ENCODE measurements at places on chromosomes 6 and 20.

DNA sequence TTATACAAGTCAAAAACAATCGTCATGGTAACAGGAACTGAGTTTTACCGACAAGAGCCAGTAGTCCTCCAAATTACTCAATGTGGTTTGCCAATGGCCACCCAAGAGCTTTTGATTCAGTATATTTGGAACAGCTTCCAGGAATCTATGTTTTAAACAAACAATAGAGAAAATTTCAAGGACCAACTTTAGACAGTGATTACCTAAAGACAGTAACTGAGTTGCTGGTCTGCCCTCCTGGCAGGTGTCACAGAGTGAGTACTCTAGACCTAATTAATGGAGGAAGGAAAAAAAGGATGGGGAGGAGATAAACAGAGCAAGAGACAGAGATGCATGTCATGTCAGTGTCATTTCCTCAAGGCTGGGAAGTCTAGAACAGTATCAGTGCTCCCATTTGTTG is 361.3 kb upstream of the BTBD3 start:
- no peak for DNase-seq

DNA sequence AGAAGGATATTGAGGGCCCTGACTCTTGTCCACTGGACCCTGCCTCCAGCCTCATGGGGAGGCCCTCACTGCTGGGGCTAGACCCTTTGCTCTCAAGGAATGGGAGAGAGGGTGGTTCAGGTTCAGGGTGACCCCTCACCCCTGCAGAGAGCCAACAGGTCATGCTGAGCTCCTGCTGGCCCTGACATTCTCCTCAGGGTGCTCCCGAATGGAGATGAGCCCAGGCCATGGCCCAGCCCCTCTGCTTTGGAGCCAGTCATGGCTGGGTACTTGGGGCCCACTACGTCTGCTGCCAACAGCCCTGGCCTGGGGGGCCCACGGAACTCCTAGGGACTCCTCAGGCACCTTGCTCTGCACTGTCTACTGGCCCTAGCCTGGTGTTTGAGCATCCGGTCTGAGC is 49.2 kb upstream of the MLN start:
- no peak for DNase-seq

- DNase-seq: no peak
Observed at GRCh38 chr6:52304983-52305390, 20.4 kb upstream of the MCM3 start.

GRCh38 chr6:67952121-67952520 is 683.0 kb upstream of the ADGRB3 start:
- no peak for DNase-seq

DNA sequence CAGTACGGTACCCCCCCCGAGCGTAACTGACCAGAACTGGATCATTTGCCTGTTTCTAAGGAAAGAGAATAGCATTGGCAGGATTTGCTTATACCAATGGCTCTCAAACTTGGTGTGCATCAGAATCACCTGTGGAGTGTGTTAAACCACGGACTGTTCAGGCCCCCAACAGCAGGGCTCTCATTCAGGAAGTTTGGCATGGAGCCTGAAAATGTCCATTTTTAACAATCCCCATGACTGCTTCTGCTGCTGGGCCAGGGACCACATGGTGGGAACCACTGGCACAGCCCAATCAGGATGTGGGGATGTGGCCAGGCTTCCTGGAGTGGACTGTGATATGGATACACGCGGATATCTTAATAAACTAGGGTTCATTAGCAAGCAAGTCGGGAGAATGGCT is 53.9 kb downstream of the GTF2H5 start:
- peak; percentile 63 for DNase-seq

GRCh38 chr20:64035066-64035932 is 683 bp upstream of the C20orf204 start:
- no peak for DNase-seq

DNA sequence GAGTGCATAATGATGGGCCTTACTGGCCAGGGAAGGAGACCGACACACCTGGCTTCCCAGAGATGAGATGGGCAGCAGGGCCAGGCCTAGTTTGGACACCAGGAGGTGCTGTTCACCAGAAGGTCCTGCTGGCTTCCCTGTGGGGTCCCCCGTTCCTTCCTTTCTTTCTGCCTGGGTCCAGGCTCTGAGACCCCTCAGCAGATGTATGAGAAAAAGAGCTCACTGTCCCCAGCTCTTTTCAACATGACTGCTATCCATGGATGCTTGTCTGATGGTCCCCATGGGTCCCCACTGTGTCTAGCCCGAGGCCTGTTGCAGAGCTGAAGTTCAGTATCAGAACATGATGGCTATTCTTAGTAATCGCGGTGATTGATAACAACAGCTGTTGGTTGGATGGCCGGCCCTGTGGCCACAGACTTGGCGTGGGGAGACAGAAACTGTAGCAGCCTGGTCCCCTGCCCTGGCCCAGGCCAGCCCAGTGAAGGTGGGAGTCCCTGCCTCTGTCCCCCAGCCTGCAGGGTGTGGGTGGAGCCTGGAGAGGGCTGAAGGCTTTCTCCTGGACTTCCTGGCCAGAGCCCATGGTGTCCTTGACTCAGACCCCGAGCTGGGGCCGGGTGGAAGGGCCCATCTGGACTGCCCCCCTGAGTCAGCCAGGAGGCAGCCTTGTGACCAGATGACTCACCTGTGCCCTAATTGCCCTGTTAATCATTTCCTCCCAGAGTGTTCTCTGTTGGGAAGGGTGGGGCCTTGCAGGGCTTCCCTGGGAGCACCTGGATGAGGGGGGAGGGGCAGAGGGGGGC is 9.9 kb upstream of the BAK1 start:
- DNase-seq: peak; percentile 52

GRCh38 chr20:62953839-62954703 is 1.6 kb downstream of the SLC17A9 start:
- DNase-seq: peak; percentile 65

- no peak for DNase-seq
Observed at GRCh38 chr6:79076160-79076559, 1.9 kb downstream of the PHIP start.

- DNase-seq: no peak
Observed at GRCh38 chr6:126040826-126041225, 54.5 kb downstream of the TRMT11 start.

DNA sequence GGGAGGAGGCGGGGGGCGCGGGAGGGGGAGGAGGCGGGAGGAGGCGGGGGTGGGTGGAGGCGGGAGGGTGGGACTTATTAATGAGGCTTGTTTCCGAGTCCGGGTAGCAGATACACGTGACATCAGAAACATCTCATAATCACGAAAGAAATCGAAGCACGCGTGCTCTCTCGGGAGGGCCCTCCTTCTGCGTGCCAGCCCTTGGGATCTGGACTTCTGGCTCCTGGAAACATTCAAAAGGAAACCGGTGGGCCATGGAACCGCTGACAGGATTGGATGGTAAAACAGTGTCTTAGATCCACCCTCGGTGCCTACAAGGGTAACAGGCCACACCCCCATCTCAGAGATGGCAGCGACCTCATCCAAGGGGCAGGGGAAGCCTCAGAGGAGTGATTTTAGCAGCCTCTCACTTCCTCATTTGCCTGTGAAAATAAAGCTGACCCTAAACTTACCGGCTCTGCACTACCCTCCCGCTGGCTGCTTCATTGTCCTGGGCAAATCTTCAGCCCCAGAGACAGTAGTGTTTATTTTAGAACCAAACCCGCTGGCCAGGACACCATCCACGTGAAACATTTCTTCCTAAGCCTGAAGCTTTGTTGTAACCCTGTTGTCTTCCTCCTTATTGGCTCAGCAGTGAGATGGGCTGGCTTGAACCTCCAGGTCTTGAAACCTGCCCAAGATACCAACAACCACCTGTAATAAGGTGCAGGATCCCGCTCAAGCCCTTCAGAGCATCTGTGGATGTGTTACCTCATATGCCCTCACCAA is 97.5 kb downstream of the PSMG4 start:
- DNase-seq: no peak

- no peak for DNase-seq
Observed at GRCh38 chr20:35901678-35902544, 52.4 kb downstream of the SCAND1 start.

- no peak for DNase-seq
Observed at GRCh38 chr6:142833054-142833453, 111.9 kb downstream of the HIVEP2 start.

GRCh38 chr6:132003516-132004178 is 52.5 kb upstream of the CCN2 start:
- no peak for DNase-seq

- DNase-seq: no peak
Observed at GRCh38 chr20:63794614-63795013, 36.5 kb downstream of the ZBTB46 start.

GRCh38 chr6:147366290-147366689 is 142.2 kb upstream of the SAMD5 start:
- DNase-seq: no peak

- DNase-seq: no peak
Observed at GRCh38 chr6:121305957-121306607, 28.2 kb downstream of the TBC1D32 start.

DNA sequence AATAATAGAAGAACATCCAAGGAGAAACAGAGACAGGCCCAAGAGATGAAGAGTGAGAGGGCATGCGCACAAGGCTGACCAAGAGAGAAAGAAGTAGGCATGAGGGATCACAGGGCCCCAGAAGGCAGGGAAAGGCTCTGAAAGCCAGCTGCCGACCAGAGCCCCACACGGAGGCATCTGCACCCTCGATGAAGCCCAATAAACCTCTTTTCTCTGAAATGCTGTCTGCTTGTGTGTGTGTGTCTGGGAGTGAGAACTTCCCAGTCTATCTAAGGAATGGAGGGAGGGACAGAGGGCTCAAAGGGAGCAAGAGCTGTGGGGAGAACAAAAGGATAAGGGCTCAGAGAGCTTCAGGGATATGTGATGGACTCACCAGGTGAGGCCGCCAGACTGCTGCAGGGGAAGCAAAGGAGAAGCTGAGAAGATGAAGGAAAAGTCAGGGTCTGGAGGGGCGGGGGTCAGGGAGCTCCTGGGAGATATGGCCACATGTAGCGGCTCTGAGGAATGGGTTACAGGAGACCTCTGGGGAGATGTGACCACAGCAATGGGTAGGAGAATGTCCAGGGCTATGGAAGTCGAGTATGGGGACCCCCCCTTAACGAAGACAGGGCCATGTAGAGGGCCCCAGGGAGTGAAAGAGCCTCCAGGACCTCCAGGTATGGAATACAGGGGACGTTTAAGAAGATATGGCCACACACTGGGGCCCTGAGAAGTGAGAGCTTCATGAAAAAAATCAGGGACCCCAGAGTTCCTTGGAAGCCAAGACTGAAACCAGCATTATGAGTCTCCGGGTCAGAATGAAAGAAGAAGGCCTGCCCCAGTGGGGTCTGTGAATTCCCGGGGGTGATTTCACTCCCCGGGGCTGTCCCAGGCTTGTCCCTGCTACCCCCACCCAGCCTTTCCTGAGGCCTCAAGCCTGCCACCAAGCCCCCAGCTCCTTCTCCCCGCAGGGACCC is 981 bp upstream of the TNF start:
- DNase-seq: no peak

DNA sequence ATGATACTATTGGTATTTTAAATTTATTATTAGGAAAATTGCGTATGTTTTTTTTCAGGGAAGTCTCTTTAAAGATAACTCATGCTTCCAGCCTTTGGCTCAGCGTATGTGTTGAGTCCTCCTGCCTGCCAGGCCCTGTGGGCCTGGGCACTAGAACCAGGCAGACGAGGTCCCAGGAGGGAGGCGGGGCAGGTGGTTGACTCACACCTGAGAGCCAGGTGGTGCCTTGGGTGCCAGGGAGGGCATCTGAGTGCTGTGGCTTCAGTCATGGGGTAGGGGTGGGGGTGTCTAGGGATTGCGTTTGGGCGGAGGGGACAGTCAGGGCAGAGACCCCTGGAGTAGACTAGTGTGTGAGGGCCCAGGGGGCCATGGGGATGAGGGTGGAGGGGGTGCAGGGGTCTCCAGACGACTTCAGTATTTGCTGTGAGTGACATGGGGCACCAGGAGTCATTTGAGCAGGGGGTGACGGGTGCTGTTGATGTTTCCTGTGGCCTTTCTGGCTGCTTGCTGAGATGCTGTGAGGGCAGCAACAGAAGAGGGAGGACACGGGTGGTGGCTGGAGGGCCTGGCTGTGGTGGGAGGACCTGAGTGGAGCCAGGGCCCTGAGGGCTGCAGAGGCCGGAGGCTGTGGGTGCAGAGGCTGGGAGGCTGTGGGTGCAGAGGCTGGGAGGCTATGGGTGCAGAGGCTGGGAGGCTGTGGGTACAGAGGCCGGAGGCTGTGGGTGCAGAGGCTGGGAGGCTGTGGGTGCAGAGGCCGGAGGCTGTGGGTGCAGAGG is 14.8 kb upstream of the ADRM1 start:
- DNase-seq: no peak

DNA sequence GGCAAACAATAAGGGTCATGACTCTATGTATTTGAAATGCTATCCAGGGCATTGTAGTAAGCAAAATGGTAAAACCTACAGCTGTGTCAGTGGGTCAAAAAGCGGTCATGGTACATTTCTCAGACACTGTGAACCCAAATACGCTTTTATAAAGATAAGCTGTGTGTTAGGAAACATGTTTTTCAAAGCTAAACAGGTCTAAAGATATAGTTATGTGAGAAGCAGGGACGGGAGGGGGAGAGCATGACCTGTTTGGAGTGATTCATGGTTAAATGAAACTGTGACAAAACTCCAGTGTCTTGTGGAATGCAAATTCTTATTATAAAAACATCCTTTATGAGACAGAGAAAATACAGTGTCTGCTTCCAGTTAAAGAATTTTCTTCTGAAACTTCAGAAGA is 205.4 kb upstream of the BMP2 start:
- DNase-seq: no peak

DNA sequence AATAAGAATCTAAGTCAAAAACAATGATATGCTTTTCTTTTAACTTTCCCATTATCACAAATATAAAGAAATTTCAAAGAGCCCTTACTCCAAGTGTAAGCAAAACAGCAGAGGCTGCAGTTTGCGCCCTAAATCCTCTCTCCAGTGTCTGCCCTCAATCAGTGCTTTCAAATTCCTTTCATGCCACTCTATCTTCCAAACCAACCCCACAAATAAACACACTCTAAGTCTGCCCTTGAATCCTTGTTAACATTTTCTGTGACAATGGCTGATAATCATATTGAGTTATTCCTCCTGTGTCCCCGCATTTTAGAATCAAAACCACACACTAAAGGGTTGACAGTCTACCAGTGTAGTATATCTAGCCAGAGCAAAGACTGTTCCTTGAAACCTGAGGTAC is 317.9 kb upstream of the MARCKS start:
- DNase-seq: no peak

DNA sequence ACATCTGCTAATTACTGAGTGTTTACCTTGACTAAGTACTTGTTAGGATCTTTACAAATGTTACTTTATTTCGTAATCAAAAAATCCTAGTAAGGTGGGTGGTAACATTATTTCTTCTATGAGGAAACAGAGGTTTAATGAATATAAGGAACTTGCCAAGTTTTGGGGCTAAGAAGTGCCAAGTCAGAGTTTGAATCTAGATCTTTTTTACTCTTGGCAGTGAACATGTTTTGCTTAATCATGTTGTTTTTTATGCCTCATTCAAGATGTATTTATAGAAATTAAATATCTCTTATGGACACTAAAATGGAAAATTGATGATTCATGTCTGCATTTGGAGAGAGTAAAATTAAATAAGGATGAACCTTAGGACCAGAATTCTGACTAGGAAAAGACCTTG is 393.7 kb downstream of the UTRN start:
- DNase-seq: no peak

- no peak for DNase-seq
Observed at GRCh38 chr20:50284811-50285375, 94.3 kb downstream of the CEBPB start.
